ENCODE measurements at places on chromosomes 11 and 22.
A peak's percentile ranks its signal among the peaks of the same experiment; 100 is the strongest.

GRCh38 chr11:46408407-46408986, 16.9 kb upstream of the CHRM4 start:
- DNase-seq: peak; percentile 26

DNA sequence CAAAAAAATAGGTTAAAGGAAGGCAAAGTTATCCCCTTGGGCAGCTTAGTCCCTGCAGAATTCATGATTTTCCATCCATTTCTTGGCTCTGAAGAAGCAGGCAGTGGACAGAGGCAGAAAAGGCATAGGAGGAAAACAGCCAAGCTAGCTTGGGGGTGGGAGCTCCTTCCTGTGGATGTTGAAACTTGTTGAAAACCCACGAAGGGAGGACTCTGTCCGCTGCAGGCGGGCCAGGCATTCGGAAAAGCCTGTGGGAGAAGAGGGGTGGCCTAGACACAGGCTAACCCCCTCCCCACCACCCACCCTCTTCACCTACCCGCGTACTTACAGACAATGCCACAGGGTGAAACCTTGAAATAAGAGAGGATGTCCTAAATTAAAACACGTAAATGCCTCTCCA, 72.1 kb downstream of the C22orf31 start:
- no peak for DNase-seq

DNA sequence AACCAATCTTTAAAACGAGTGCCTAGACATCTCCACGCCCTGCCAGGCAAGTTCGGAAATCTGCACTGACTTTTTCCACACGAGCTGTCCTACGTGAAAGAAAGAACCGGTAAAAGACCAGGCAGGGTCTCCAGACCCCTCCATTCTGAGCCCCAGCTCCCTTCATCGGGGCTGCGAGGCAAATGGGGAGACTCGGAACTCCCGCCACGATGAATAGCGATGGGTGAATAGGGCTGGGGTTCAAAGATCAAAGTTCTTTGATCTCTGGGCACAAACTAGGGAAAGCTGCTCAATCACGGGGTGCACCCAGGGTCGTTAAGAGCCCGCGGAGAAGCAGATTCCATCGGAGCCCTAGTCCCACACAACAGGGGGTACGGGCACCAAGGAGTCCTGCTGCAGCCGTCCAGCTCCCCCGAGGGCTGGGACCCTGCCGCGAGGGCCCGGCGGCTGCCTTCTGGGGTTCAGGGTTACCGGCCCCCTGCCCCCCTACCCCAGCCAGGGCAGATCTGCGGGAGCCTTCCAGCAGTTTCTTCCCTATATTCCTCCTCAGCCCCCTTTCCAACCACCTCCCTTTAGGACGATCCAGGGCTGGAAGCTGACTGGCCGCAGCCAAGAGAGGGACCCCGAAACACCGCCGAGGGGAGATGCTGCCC, 1.1 kb downstream of the LRP4 start:
- DNase-seq: no peak

DNA sequence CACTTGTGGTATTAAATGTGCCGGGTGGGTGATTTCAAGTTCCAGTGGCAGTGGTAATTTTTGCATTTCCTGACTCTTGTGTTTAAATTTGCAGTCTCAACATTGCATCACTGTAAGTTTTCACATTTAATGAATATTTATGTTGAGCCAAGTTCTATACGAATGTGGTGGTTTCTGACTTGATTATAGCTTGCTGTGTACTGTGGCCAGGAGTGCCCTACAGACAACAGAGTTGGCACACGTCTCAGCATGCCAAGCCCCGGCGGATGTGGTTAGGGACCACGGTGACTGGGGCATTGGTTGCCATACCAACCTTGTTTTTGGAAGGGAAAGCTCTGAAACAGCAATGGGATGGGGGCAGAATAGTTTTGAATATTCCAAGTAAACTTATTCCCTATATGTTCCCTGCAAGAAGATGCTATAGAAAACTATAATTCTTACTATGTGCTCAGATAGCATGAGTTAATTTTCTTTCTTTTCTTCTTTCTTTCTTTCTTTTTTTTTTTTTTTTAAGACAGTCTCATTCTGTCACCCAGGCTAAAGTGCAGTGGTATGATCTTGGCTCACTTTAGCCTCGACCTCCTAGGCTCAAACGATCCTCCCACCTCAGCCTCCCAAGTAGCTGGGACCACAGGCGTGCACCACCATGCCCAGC, 16.0 kb downstream of the ZNRF3 start:
- no peak for DNase-seq

DNA sequence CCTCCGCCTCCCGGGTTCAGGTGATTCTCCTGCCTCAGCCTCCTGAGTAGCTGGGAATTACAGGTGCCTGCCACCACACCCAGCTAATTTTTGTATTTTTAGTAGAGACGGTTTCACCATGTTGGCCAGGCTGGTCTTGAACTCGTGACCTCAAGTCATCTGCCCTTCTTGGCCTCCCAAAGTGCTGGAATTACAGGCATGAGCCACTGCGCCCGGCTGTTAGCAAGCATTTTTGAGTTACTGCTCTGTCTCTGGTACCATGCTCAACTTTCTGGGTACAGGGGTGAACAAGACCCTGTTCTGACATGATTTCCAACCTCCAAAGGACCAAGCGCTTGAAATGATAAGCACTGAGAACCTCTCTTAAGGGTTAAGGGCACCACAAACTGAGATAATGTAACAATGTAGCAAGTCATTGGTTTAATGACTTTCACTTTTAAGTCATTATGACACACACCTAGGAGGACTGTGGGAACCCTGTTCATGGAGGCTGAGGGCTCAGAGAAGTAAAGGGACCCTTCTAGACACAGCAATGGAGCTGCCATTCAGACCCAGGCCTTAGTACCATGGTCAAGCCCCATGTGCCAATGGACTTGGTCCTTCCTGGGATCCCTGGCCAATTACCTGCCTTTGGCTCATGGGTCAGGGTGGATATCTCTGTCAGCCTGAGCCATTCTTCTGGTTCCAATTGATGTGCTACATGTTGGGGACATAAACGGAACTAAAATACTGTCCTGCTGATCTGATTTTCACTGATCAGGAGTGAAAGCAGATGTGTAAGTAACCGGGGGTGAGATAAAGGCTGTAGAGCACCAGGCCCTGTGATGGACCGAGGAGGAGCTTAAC, 11.6 kb downstream of the SLC3A2 start:
- DNase-seq: no peak

DNA sequence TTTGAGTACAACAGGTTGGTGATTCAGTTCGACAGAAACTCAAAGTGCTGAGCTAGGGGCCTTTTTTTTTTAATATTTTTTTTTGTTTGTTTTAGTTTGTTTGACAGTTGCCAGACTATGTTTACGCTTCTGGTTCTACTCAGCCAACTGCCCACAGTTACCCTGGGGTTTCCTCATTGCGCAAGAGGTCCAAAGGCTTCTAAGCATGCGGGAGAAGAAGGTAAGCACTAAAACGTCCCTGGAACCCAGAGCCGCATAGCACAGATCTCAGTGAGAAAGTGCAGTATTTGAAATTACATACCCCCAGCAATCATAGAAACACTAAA, 649 bp downstream of the PRRG4 start:
- DNase-seq: no peak

DNA sequence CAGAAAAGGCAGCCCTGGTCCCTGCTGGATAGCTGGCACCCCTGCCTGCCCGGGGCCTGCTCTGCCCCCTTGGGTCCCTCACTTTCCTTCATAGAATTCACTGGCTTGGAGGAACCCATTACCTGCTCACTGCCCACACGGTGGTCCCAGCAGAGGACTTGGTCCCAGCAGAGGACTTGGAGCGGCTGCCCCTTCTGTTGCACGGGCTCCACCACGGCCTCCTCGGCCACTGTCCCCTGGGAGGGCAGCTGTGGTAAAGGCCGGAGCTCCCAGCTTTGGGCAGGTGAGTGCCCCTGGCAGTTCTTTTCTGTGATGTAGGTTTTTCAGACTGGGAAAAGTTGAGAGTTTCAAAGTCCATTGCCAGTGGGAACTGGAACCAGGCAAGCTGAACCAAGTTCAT, 25.9 kb downstream of the BRSK2 start:
- no peak for DNase-seq

- DNase-seq: no peak
Observed at GRCh38 chr22:37095113-37095512, 14.4 kb downstream of the TMPRSS6 start.

- no peak for DNase-seq
Observed at GRCh38 chr11:61001931-61002330, 30.5 kb downstream of the CD6 start.

DNA sequence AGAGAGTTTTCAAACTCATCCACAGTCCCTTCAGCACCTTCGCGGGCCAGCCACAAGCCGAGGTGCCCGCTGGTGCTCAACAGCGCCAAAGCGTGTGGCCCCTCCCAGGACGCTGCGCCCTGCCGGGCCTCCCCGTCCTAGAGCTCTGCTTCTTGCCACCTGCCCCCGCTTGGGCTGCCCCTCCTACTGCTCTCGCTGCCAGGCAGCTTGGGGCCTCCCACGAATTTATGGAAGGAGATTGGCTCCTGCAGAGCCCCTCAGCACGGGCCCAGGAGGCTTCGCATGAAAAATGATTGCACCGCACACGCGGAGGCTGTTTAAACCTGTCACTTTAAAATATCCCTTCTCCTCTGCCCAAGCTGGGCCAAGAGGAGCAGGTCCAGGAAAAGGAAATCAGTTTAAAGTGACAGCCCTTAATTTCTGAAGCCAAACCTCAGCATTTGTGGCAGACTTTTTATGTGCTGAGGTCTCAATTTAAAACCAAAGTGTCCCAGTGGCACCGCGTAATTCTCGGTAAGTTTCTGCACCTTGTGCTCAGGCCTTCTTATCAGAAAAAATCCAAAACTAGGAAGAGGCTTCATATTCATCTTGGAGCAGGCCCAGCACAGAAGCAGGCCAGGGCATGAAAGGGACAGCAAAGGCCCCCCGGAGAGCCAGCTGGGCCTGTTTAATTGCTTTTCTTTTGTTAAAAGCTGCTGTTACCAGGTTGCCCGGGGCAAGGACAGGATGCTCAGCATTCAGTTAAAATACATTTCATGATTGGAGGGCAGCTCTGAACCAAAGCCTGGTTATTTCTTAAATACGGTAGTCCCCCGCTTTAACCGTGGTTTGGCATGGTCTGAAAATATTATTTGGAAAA, 303.6 kb downstream of the OPCML start:
- DNase-seq: no peak

DNA sequence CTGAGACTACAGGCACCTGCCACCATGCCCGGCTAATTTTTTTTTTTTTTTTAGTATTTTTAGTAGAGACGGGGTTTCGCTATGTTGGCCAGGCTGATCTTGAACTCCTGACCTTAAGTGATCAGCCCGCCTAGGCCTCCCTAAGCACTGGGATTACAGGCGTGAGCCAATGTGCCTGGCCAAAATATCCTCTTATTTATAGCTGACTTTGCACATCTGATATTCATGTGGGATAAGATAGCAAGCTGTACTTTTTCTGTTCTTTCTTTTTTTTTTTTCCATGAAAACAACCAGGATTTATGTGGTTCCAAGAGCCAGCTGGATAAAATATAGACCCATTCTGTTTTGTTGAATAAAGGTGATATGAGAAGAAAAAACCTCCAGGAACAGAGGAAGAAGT, 12.1 kb upstream of the XBP1 start:
- DNase-seq: no peak

GRCh38 chr22:48397531-48398180, 1430.0 kb downstream of the BRD1 start:
- no peak for DNase-seq

DNA sequence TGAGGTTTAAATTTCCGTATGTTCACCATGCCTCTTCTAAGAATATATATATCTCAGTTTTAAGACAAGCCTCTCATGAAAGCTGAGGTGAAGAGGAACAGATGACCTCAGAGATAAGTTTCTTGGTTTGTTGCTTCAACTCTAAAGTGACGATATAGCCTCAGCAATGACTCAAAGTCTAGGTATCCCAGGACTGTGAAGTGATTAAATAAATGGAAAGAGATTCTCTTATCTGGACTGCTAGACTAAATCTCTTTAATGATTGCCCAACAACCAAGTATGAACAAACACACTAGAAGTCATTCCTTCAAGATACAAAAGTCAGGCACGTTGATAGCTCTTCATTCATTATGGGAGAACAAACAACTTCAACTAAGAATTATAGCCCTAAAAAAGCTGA, 15.3 kb downstream of the CADM1 start:
- DNase-seq: no peak

DNA sequence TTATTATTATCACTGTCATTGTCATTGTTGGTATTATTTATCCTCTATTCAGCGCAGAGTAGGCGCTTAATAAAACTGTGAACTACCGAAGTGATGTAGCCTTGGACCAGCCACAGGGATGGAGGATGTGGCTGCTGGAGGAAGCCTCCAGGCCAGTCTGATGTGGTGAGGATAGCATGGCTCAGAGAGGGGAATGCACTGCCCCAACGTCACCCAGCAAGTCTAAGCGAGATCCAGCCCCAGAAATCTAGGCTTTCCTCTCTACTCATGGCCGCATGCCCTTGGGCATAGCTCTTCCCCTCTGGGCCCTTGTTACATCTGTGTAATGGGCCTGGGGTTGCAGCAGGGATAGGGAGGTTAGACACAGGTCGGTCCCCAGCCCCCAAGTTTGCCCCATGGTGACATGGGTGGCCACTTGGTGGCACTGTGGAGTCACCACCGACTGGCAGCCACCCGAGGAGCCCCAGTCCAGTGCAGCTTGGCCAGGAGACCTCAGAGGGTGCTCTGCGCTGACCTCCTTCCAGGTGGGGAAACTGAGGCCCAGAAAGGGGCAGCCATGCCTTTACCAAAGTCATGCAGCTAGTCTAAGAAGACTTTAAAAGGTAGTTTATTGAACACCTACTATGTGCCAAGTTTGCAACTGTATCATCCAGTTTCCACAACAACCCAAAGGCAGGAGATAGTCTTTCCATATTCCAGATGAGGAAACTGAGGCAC, 395.7 kb downstream of the MN1 start:
- peak; percentile 78 for DNase-seq

DNA sequence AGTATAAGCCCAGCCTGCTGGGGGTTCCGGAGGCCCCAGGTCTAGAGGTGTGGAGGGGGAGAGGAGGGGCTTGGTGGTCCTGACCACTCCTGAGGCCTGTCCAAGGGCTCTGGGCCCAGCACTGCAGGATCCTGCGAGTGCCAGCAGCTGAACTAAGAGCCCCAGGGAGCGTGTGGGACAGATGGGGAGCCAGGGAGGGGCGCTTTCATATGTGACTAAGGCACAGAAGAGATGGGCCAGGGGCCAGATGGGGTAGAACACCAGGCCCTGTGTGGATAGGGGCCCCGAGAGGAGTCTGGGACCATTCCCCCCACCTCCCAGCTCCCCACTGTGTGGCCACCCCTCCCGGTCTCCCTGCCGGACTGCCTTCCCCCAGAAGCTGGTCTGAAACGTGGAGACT, 18.4 kb downstream of the MAFF start:
- no peak for DNase-seq

- no peak for DNase-seq
Observed at GRCh38 chr11:12137938-12138731, 27.7 kb downstream of the MICAL2 start.

GRCh38 chr11:119198925-119199324, 7.2 kb upstream of the CBL start:
- no peak for DNase-seq

All from SJCRH30 (cell line).